ENCODE measurements at places on chromosomes 5 and 9. TPM values are rescaled to one million over a fixed set of nuclear protein-coding genes. Genes with fewer than 3 reads are reported as not detected.

- no peak for DNase-seq
Observed at GRCh38 chr5:35904443-35905132, 33.8 kb downstream of the CAPSL start.

GRCh38 chr9:117771136-117771535, 66.9 kb downstream of the TLR4 start:
- no peak for DNase-seq

DNA sequence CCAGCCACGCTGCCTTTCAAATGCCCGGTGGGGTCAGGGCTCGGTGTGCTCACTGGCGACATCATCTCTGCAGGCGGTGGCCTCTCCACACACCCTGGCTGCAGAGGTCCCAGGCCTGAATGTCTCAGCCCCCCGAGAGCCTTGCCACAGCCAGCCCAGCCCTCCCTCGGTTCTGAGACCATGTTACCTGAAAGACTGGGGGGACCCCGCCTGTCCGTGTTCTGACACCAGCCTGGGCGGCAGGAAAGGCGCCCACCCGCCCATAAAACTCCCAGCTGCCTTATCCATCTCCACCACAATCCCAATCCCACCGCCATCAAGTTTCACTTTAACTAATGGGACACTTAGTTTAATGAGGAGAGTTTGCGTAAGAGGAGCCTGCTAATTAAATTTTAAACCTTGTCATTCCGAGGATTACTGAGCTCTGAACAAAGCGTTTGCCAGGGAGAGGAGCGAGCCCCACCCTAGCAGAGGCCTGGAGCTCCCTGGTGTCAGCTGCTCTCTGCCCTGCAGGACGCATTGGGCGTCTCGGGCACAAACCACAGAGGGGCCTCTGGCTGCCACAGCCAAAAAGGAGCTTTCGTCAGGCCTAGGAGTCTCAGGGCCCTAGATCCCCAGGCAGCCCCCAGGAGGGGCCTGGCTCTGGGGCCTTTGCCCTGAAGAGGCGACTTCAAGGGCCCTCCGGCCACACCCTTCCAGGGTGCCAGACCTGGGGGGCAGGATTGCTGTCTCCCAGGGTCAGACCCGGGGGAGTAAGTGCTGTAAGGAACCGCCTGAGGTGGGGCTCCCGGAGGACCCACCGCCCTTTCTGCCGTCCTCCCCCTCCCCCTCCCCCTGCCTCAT, 15.3 kb downstream of the LHX3 start:
- no peak for DNase-seq

DNA sequence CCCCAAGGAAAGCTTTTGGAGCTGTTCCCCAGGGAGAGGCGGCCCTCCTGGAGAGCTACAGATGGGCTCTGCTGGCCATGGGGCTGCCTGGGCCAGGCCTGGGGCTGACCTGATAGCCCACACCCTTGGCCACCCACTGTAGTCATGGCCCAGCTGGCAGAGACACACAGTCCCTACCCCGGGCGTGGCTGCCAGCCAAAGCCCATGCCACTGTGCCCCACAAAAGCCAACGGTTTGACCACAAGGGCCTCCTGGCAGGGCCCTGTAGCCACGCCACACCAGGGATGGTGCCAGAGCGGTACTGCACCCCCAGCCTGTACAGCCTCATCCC, 15.2 kb downstream of the NACC2 start:
- DNase-seq = no peak

DNA sequence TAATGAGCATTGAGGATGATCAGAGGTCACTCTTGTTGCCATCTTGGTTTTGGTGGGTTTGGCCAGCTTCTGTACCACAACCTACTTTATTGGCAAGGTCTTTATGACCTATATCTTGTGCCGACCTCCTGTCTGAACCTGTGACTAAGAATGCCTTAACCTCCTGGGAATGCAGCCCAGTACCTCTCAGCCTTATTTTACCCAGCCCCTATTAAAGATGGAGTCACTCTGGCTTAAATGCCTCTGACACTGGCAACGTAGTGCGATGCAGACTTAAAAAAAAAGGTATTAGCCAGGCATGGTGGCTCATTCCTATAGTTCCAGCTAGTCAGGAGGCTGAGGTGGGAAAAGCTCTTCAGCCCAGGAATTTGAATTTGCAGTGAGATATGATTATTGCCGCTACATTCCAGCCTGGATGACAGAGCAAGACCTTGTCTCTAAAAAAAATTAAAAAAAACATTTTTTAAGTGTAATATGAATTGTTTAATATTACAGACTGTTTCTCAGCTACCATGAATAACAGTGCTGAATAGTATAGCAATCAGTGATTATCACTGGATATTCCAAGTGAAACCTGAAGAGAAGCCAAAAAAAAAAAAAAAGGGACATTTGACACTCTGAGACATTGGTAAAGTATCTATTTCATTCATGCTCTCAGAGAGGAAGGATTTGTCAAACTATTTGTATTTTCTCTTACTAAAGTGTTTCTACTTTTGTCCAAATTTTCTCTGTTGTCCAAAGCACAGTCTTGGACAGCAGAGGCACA, 18.3 kb upstream of the STOM start:
- peak; percentile 47 for DNase-seq

DNA sequence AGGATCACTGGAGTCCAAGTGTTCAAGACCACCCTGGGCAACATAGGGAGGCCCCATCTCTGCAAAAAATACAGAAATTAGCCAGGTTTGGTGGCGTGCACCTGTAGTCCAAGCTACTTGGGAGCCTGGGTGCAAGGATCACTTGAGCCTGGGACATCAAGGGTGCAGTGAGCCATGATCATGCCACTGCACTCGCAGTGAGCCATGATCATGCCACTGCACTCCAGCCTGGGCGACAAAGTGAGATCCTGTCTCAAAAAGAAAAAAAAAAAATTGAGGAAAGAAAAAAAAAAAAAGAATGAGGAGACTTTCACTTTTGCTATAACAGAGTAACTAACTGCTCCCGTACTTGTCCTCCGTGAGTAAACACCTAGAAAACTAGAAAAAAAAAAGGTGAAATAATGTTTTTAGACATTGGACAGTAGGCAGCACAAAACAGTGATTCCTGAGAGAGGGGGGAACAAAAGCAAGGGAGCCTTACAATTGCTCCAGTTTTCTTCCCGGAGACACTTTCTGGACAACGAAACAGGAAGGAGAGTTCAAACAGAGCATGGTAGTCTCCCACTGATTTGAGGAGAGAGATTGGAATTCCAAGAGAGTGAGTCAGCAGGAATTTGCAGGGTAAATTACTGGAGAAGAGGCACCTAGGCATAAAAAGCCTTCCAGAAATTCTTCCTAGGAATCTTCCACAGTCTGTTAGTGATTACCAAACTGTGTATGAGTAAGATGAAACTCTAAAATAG, 6.9 kb upstream of the ZBTB5 start:
- DNase-seq = peak; percentile 95

GRCh38 chr5:40676613-40677343, 2.9 kb upstream of the PTGER4 start:
- peak; percentile 87 for DNase-seq

- peak; percentile 11 for DNase-seq
Observed at GRCh38 chr5:90015584-90016018, 394.0 kb downstream of the CETN3 start.

GRCh38 chr5:149584121-149584520, 2.8 kb downstream of the ARHGEF37 start:
- no peak for DNase-seq

Gene TXNDC8
- polyA plus RNA-seq = not detected

Gene RLN2
- not detected for polyA plus RNA-seq

Gene RORB
- not detected for polyA plus RNA-seq

Gene NIPAL4
- 0.39 TPM for polyA plus RNA-seq

Gene INSL4
- polyA plus RNA-seq = 0.03 TPM

Gene LHX6
- 0.05 TPM for polyA plus RNA-seq

Gene PPP3R2
- polyA plus RNA-seq = not detected
